ENCODE measurements at places on chromosomes 6 and 20.

DNA sequence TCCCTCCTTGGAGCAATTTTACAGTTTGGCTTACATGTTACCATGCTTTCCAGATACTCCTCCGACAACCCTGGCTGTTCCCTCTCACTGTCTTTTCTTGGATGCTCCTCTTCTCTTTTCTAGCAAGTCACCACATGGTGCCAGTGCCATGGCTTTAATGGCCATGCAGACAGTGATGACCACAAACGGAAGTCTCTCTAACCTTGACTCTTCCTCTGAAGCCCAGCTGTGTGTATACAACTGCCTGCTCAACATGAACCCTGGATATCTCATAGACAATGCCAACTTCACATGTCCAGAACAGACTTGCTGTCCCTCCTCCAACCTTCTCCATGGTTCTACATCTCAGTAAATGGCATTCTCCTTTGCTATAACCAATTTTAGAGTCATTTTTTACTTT, 49.8 kb upstream of the NEDD9 start:
- no peak for DNase-seq

GRCh38 chr6:44093750-44094402, 33.4 kb downstream of the MRPL14 start:
- DNase-seq, result no peak

GRCh38 chr6:140271759-140272377, 897.4 kb upstream of the CITED2 start:
- no peak for DNase-seq

DNA sequence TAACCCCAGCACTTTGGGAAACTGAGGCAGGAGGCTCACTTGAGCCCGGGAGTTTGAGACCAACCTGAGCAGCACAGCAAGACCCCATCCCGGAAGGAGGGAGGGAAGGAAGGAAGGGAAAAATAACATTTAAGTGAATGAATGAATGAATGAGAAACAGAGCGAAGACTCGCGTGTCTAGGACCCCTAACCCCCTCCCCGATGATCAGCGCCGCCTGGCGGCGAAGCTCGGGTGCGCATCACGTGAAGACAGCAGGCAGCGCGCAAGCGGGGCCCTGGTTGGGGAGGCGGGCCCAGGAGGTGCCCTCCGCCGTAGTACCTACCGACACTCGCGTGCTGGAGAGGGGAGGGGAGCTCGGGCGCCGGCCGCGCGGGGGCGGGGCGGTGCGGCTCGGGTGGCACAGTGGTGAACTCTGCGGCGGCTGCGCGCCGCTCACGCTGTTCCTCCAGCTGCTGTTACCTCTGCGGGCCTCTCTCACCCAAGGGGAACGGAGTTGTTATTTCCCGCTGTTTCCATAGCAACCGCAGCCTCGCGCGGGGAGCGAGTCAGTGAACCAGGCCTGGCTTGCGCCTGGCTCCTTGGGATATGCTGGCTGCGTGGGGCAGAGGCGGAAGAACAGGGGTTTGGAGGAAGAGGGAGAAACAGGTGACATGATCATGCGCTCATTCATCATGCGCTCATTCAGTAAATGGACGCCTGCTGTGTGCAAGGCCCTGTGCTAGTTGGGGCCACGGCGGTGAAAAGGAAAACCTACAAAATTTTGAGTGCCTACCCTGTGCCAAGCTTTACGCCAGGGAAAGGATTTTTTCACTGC, 2.0 kb upstream of the DCDC2 start:
- DNase-seq, result peak; percentile 74
